Stimulated activated CD8-positive, alpha-beta memory T cell treated with anti-CD3 and anti-CD28 coated beads, Interleukin-4, amount 100 ng/mL, for 1 hour (primary cell): ENCODE measurements at places on chromosomes 3 and 15.

GRCh38 chr15:50907601-50908208, 778 bp upstream of the AP4E1 start:
- peak; percentile 9 for DNase-seq

- no peak for DNase-seq
Measured at GRCh38 chr15:74179101-74179841, 5.8 kb downstream of the ISLR start.

GRCh38 chr15:89829616-89830440, 15.2 kb upstream of the ANPEP start:
- no peak for DNase-seq

- DNase-seq = no peak
Measured at GRCh38 chr3:132198516-132198915, 118.7 kb upstream of the ACP3 start.

DNA sequence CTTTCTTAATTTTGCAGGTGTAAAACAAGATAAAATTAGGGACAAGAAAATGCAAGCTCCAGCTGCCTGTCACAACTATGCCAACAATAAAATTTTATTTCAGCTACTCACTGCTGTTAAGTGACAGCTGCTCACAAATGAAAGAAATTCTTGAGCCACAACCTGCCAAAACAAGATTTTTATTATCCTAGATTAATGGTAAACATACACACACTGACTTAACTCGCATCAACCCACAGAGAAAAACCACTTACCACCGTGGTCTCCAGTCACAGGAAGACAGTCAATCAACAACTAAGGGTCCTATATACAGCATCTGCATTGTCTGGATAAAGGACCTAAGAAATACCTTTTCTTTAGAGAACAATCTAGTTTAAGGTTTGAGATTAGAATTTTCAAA, 31.3 kb downstream of the EFL1 start:
- DNase-seq = no peak

DNA sequence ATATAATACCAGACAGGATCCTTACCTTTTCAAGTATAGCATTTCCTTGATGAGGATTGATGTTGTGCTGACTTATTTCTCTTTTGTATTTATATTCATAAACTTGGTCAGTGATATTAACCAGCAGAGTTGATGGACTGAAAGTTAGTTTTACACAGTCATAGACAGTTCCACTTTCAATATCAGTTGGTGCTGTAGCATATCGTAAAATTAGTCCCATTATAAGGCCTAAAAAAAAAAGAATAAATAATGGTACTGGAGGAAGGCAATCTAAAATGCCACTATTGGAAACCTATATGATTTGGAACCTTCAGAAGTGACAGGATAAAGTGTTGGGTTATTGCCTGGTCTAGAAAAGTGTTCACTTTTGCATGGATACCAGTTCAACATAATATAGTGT, 16.3 kb downstream of the SLC9A9 start:
- DNase-seq = no peak

GRCh38 chr3:88824666-88825564, 282.5 kb upstream of the EPHA3 start:
- DNase-seq = no peak

DNA sequence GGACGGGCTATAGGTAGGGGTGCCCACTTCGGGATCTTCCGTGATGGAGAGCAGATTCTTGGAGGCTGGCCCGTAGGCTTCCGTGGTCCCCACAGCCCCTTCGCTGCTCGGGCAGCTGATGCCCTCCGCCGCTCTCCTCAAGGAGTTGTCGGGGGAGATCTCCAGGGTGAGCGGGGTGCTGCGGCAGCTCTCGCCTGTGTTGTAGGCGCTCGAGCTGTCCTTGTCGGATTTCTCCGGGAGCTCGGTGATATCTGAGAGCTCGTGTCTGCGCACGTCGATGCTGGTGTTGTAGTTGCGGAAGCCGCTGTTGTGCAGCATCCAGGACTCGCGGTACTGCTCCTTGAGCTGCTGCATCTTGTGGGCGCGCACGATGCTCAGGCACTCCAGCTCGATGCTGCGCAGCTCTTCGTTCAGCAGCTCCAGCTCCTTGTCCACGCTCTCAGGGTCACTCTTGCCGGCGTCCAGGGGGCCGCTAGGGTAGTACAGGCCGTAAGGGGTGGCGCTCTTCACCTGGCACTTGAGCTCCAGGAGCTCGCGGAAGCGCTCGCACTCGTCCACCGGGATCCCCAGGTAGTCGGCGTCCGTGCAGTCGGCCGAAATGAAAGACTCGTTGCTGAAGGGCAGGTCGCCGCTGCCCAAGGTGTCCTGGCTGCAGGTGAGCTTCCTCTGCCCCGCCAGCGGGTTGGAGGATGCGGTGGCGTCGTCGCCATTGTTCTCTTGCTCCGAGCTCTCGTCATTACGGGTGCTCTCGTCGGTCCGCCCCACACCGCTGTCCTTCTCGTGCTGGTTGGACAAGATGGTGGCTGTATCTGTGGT, 240.4 kb downstream of the PDZRN3 start:
- no peak for DNase-seq

DNA sequence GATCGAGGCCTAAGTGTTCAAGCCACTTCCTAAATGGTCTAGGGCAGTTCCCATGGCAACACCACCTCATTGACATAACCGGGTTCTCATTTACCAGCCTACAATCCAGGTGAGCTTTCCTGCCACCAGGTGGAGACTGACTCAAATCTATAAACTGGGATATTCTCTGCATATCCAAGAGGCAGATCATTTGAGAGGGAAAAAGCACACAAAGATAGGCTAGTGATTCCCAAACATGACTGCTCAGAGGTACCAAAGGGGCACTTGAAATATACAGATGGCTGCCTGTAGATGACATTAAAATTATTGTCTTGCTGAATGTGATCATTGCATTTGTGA, 141.3 kb upstream of the PROK2 start:
- no peak for DNase-seq

DNA sequence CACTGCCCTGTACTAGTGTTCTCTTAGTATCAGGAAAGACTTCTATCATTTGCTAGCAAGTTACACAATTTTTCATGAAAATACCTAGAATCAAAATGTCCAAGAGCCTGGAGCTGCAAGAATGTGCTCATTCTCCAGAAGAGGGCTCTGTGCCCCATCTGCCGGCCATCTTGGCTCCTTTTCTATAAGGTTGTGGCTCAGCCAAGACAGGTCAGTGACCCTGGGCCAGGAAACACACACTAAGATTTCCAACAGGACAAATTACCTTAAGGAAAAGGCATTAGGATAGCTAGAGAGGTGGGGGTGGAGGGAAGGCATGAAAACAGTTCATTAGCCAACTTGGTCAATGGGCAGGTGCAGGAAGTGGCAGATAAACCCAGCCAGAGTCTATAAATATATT, 20.7 kb downstream of the TIMP4 start:
- DNase-seq = no peak

GRCh38 chr3:159038405-159038804, 236.6 kb downstream of the MFSD1 start:
- DNase-seq = no peak

- no peak for DNase-seq
Measured at GRCh38 chr3:65436580-65436979, 602.1 kb downstream of the MAGI1 start.

DNA sequence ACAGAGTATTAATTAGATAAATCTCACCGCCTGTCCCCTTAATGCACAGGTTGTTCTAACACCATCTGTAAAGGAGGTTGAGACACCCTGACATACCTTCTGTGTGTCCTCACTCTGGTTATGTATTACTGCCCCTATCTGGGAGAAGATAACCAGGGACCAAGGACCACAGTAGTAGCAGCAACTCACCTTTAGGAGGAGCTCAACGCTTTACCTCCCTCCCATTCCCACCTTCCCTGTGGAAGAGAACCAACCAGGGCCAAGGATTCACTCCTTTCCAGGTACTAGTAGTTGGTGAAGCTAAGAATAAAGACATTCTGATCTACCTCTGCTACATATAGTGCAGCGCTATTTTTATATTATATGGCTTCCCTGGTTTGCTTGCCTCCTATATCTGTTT, 232.6 kb downstream of the MEX3B start:
- DNase-seq = no peak

- DNase-seq = no peak
Measured at GRCh38 chr3:76943058-76943457, 96.8 kb upstream of the ROBO2 start.

- DNase-seq = no peak
Measured at GRCh38 chr3:2628117-2628516, 482.1 kb downstream of the IL5RA start.

- no peak for DNase-seq
Measured at GRCh38 chr3:192373032-192373431, 354.3 kb downstream of the FGF12 start.
